Stimulated activated CD4-positive, alpha-beta T cell treated with anti-CD3 and anti-CD28 coated beads, Interleukin-15, amount 100 ng/mL, for 1 hour (primary cell): ENCODE measurements at places on chromosomes 5 and 9.

- DNase-seq, result no peak
These were observed 214.3 kb downstream of the TRIO start for GRCh38 chr5:14357441-14357840.

DNA sequence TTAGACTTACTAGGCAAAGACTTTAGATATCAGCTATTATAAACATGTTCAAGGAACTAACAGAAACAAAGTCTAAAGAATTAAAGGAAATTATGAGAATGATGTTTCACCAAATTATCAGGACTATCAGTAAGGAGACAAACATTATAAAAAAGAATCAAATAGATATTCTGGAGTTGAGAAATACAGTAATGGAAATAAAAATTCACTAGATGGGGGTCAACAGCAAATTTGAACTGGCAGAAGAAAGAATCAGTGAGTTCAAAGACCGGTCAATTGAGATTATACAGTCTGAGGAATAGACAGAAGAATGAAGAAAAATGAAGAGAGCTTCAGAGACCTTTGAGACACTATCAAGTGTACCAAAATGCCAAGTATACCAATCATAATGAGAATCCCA is 9.6 kb upstream of the IL13 start:
- DNase-seq, result no peak

DNA sequence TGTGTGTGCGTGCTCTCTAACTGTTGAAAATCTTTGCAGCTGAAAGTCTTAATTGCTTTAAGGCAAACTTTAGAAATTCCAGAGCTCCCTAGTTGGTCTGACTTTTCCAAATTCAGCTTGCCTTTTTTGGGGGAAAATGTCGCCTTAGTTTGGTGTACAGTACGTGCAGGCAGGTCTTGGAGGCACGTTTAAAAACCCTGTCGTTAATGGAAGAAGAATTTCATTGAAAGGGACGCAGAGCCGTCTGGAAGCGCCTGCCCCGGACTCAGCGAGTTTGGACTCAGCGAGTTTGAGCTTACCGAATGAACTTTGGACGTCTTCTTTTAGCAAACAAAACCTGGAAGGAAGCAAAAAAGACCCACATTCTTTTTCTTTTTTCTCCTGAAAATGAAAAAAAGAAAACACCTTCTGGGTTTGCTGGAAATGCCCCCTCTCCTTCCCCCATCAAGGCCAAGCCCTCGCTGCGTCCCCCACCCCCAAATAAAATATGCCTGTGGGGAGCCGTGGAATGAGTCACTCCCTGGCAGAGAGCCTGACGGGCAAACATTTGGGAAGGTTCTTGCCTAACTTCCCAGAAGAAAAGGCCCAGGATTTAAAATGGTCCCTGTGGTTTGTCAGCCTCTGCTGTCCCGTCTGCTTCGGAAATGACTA is 1.5 kb downstream of the NEK6 start:
- no peak for DNase-seq

DNA sequence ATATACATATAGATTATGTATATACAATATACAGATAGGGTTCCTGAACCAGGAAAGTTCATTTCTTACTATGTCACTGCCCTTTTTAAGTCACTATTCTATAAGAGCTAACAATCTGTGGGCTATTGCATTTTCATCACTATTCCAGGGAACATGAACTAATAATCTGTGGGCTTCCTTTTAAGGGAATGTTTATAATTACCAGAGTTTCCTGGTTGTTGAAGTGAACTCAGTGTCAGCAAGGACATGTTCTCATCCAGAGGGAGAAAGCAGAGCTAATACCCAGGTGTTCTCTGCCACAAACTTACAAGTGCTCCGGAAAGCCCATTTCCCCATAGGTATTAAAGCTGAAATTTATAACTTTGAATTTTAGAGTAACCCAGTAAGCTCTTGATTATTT is 69.6 kb downstream of the CWC27 start:
- DNase-seq, result no peak

- no peak for DNase-seq
These were observed 13.6 kb upstream of the MTMR12 start for GRCh38 chr5:32326216-32326772.

DNA sequence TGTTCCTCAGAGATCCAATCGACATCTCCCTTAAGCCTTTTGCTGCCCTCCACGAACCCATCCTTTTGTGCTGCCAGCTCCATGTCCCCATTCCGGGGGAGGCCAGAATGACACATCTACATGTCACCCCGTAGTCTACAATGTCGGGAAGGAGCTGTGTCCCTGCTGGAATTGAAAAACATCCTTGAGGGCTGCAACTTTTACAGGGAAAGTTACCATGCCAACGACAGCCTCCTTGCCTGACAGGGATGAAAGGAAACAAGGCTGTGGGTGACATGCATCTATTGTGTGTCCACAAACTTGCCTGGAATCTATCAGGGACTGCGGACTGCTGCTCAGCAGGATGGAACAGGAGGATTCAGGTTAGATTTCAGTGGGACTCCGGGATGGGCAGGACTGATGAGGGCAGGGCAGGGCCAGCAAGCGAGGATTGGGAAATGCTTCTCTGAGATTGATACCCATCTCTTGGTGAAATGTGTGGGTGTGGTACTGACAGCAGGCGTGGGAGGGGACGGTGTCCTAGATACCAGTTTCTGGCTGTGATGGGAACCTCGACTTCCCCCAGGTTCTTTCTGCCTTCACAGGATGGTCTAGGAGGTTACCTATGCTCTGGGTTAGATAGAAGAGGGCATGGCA is 25.5 kb downstream of the EGR1 start:
- DNase-seq, result no peak

DNA sequence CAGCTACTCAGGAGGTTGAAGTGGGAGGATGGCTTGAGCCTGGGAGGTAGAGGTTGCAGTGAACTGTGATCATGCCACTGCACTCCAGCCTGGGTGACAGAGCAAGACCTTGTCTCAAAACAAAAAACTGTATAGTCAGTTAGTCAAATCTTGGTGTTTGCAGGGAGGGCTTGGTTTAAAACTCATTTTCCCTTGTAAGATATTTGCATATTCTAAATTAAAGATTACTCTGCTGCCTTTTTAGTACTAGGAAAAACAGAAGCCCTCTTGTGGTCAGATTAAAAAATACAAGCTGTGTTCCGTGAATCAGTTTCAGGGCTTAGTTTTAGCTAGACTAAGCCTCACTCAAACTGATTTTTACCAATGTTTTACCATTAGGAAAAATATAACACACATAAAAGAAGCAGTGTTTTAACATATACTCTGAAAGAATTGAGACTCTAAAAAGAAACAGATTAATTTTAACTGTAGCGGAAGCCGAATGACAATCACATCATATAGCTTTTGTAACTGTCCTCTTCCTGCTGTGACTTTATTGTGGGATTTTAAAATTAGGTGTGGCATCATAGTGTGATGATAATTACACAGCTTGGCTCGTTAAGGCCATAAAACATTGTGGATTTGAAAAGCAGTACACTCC is 84.9 kb upstream of the BASP1 start:
- no peak for DNase-seq

DNA sequence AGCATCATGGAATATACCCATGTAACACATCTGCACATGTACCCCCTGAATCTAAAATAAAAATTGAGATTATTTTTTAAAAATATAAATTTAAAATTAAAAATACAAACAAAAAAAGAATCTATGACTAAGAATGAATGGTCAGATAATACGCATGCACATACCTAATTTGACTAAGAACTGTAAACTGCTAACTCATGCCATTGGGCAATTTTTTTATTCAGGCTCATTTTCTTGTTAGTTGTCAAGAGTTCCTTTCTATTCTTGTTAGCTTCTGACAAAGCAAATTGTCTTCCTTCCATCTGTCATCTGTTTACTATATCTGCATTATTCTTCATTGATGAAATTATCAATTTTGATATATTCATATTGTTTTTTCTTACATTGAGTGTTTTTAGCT is 69.5 kb upstream of the HAND1 start:
- DNase-seq, result no peak
